ENCODE measurements at places on chromosomes 3 and 15.

GRCh38 chr3:122033023-122033422 is 11.0 kb upstream of the ILDR1 start:
- DNase-seq: peak; percentile 39

DNA sequence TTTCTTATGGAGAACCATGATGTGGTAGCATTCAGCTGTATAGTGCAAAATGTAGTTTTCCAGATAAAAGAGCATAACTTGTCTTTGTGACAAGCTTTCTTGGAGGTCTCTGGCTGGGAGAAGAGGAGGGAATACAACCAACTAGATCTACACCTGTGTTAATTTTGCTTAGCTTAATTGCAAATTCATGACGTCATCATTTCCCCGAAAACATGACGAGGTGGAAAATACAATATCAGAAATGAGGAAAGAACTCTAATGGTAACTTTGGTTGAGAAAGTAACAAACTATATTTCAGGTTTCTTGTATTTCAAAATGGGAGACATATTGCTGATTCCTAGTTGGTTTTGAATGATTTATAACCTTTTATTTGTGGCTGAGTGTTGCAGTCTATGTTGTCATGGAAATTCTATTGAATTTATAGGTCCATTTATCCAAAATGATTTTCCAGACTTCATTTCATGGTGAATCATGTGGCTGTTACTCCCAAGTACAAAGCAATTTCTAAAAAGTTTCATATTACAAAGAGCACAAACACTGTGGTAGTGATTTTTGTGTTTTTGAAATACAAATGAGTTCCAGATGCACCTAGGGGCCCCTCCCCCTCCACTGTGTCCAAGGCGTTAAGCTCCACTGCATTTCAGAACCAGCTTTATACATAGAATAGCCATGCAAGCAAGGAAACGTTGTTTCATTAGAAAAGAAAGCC is 307.2 kb downstream of the FEZF2 start:
- DNase-seq: no peak

DNA sequence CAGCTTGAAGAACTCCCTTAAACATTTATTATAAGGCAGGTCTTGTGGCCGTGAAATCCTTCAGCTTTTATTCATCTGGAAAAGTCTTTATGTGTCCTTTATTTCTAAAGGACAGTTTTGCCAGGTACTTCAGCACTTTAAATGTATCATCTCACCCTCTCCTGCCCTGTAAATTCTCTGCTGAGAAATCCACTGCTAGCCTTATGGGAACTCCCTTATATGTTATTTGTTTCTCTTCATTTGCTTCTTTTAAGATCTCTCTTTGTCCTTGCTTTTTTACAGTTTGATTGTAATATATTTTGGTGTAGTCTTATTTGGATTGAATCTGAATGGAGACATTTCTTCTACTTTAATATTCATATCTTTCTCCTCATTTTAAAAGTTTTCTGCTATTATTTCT is 86.7 kb upstream of the RBMS3 start:
- DNase-seq: no peak

GRCh38 chr3:149384911-149385321 is 7.5 kb upstream of the TM4SF1 start:
- no peak for DNase-seq

GRCh38 chr3:106029954-106030626 is 161.3 kb upstream of the CBLB start:
- DNase-seq: no peak

DNA sequence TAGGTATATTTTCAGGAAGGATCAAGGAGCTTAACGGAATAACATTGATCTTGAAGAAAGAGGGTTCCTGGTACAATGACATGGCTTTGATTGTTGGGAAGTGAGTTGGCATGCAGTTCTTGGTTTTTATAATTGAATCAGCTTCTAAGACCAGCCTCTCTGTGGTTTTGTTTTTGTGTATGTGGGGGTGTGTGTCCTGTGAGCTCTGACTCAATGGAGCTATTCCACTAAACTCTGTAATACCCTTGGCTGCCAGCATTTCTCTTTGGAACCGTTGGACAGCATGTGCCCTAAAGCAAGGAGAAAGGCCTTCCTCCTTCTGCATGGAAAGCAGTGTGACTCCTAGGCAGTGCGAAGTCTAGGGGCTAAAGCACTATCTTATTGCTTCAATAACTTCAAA is 124.8 kb downstream of the EDEM1 start:
- no peak for DNase-seq

DNA sequence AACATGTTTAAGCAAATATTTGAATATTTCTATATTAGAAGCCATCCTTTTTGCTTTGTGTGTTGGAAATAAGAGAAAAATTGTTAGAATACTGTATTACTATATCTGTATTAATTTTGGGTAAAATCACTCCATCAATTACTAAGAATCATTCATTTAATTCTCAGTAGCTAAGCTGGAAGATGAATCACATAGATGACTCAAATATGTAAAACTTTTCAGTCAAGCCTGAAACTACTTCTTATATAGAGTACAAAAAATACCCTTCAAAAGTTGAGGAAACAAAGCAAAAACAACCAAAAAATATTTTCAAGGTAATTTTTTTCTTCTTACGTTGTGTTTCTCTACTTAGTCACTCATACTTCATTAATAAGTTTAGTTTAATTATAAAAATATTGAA is 205.7 kb upstream of the ROBO1 start:
- no peak for DNase-seq

GRCh38 chr3:145017959-145018358 is 1046.3 kb downstream of the DIPK2A start:
- no peak for DNase-seq

DNA sequence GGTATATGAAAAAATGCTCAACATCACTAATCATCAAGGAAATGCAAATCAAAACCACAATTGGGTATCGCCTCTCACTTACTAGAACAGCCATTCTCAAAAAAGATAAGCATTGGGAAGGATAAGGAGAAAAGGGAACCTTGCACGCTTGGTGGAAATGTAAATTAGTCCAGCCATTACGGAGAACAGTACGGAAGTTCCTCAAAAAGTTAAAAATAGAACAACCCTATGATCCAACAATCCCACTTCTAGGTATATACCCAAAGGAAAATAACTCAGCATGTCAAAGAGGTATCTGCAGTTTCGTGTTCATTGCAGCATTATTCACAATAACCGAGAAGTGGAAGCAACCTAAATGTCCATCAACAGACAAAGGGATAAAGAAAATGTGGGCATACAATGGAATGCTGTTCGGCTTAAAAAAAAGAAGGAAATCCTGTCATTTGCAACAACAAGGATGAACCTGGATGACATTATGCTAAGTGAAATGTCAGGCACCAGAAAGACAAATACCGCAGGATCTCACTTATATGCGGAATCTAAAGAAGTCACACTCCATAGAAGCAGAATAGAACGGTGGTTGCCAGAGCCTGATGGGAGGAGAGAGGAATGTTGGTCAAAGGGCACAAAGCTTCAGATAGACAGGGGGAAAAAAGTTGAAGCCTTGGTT is 11.7 kb upstream of the CMTM7 start:
- no peak for DNase-seq

- no peak for DNase-seq
Observed at GRCh38 chr3:32215185-32215584, 23.3 kb upstream of the CMTM8 start.

DNA sequence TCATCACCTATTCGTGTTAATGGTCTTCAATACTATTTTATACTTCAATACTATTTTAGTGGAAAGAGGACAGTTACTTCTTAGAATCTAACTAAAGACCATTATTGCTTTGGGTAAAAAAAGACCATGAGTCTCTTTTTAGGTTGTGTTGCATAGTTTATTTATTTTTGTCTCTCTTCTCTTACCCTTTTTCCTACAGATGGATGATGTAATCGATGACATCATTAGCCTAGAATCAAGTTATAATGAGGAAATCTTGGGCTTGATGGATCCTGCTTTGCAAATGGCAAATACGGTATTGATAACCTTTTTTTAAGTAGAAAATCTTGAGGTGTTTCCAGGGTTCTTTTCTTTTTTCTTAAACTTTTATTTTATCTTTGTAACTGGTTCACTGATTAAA is 58.5 kb upstream of the SAMMSON start:
- no peak for DNase-seq

DNA sequence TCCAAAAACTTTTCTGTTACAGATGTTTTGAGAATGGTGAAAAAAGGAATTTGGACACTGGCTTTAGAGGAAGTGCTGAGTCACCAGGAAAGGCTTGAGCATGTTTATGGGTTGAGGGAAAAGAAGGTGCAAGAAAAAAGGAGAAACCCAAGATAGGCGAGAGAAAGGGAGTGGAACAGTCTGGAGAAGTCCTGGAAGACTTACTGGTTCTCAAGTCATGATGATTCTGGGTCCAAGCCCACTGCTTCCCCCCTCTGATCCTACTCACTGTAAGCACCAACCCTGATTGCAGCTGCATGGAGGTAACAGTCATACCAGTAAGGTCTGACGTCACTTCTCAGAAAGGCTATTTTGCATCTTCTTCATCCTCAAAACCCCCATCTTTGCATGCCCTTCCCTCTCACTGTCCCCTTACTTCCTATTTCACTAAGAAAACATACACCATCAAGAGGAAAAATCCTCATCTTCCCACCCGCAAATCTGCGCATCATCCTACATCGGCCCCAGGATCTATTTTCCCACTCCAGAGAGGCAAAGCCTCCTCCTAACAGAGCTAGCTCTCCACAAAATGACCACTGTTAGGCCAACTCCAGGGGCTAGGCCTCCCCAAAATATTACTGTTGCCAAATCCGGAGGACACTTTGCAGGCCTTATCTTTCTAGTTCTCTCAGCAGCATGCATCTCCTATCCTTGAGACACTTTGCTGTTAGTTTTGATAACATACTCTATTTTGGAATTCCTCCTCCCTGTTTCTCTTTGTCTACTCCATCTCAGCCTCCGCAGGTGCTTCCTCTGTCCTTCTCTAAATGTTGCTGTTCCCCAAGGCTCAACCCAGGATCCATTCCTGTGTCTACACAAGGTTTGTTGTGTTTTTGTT is 3.2 kb upstream of the ATP13A3 start:
- peak; percentile 88 for DNase-seq

GRCh38 chr3:43638594-43639447 is 17.0 kb upstream of the ANO10 start:
- peak; percentile 80 for DNase-seq

- DNase-seq: no peak
Observed at GRCh38 chr15:29835301-29835700, 13.0 kb upstream of the TJP1 start.

DNA sequence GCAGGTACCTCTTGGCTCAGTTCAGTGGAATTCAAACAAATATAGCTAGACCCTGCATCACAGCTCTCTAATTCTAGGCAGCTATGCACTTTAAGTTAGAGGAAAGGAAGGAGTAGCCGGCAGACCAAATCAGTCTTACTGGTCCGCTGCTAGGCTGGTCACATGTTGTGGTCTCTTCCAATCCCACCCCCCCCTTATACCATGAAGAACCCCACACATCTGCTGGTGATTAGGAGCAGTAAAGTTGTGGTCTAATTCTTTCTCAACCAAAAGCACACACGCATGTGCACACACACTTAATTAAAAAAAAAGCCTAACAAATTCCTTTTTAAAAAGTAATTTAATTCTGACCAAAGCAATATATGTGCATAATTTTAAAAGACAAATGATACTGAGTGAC is 16.7 kb upstream of the SH3GL3 start:
- DNase-seq: peak; percentile 34

DNA sequence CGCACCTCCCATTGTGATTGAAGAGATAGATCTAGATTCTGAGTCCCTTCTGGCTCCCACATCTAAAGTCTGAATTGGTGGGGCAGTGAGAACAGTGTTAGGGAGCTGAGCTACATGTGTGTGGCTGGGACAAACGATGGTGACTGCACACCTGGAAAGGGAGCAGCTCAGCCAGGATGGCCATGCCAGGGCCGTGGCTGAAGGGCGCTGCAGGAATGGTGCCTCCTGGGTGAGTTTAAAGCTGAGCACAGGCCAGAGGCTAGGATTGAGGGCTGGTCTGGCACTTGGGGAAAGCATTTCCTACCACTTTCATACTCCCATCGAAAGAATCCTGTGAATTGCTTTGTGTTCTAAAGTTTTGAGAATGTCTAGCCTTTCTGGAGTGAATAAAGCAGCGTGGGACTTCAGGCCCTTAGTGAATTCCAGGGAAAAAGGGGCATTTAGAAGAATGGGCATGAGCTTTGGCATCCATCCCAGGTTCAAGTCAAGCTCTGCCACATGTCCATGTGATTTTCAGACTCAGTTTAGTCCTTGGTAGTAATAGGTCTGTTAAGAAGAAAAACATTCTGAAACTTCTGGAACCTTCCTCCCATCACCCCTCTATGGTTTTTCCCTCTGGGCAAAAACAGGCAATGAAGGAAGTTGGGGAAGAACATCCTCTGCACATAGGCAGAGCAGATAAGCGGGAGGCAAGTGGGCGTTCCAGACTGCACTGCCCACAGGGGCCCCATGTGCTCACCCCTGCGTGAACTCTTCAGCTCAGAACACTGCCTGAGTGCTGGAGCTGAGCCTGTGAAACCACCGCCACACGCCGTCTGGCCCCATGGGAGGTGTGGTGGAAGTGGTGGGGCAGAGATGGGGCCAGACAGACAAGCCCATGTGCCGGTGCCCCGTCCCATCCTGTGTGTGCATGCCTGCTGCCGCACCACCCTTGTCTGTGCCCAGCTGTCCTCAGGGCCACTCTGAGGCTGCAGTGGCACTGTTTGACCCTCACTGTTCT is 12.9 kb upstream of the CPNE9 start:
- peak; percentile 82 for DNase-seq

- DNase-seq: no peak
Observed at GRCh38 chr3:125078951-125079674, 23.3 kb upstream of the HEG1 start.

DNA sequence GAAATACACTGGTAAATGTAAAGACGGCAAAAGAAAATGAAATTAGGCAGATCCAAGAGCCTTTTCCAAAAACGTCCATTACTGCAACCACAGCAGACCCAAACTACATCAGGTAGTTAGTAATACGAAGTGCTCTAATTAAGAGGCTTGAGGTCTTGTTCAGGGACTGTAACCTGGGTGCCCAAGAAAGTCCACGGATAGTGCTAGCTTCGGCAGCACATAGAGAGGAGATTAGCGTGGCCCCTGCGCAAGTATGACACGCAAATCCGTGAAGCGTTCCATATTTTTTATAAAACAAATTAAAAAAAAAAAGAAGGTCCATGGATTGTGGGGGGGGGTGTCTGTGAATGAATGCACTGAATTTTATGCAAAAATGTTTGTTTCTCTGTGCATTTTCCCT is 1.4 kb downstream of the COPB2 start:
- DNase-seq: no peak

DNA sequence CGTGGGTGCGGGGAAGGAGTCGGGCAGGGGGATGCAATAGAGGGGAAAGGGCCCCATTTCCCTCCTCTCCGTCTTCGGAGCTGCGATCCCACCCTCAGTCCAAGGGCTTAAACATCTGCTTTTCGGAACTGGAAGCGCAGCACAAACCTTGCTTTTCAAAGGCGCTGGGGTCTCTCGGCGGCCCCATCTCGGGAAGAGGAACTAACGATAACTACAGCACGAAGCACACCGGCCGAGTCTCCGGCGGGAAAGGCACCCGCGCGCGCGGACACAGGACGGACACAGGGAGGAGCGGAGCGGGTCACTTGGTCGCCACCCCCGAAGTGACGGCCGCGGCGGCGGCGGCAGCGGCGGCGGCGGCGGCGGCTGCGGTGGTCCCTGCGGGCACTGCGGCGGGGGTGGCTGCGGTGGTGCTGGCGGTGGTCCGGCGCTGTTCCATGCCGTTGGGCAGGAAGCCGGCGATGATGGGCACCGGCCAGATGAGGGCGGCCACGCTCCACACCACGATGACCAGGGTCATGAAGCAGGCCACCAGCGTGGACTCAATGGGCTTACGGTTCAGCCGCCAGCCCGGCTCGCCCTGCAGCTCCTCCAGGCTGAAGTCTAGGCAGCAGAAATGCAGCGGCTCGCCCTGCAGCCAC is 1.1 kb downstream of the TMEM158 start:
- DNase-seq: no peak

All from Karpas-422 (cell line).